ENCODE measurements at places on chromosomes 12 and 14.

DNA sequence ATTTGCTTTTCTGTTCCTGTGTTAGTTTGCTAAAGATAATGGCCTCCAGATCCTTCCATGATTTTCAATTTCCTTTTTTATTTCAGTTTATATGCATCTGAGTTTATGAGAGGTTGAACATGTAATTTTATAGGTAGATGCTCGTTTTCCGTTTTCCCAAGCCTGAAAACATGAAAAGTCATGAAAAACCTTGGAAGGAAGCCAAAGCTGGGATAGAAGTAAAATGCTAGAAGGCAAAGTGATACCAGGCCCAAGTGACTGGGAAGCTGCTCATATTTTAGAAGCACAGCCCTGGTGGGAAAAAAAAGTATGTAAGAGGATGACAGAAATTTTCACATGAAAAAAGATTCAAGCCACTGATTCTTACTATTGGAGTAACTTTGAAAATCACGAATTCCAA lies 290.8 kb downstream of the PRKD1 start:
- DNase-seq = no peak

GRCh38 chr12:8849876-8850275 lies 27.5 kb downstream of the A2ML1 start:
- no peak for DNase-seq

DNA sequence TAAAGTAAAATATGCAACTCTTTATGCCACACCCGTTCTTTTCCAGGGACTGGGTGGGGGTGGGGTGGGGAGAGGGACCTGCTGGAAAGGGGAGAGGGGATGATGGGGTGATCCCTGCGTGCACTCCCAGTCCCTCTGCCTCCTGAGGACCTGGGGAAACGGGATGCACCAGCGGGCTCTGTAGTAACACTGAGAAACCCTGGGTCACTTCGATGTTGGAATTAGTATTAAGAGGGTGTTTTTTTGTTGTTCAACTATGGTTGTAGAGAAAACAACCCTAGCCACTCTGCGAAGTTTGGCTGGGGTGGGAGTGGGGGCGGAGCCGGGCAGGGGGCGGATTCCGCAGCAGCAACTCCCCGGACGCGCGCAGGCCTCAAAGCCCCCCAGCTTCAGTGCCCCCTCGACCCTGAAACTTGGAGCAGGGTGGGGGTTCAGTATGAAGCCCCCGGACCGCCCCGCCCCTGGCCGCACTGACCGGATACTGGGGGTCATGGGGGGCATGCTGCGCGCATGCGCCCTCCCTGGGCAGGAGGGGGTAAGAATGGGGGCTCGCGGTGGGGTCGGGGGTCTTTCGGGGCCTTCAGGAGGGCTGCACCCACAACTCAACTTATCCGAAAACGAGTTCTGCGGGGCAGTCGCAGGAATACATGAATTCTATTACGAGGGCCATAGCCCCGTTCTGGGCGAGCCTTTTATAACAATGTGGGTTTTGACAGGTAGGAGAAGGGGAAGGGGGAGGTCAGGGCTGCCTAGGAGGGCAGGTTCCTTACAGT lies 1.3 kb upstream of the ARHGEF25 start:
- no peak for DNase-seq

DNA sequence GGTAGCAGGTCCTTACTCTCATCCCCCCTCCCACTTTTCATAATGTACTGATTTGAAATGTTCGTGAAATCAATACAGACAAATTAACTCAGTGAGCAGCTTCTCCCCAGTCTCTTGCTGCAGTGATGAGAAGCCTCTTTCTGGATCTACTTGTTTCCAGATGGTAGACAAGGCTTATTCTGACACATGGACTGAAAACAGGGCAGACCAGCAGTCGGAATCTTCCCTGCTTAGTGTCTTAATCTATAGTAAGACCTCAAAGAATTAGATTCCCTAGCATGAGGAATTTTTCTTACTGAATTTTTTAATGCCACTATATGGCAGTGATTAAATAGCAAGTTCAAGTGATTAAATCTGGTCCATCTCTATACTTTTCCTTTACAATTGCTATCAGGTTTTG lies 120.1 kb downstream of the RGS6 start:
- DNase-seq = no peak

Data from activated naive CD8-positive, alpha-beta T cell treated with anti-CD3 and anti-CD28 coated beads, Interleukin-2, amount 50 U/mL, for 24 hours (primary cell).